ENCODE measurements at places on chromosomes 2 and 18.

DNA sequence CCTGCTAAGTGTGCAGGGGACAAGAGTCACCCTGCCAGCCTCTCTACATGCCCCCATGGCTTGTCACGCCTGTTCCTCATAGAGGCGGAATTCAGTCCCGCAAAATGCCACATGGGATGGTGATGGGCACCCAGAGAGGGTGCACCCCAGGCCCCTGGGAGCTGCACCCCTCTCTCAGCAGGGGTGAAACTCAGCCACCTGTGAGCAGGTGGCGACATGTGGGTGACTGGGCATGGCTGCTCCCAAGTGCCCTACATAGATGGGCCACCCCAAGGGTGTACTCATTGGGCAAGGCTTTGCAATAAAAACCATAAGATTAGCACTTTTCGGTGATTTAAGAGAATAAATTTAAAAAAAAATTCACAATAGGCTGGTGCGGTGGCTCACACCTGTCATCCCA, 6.3 kb downstream of the HS6ST1 start:
- no peak for DNase-seq

DNA sequence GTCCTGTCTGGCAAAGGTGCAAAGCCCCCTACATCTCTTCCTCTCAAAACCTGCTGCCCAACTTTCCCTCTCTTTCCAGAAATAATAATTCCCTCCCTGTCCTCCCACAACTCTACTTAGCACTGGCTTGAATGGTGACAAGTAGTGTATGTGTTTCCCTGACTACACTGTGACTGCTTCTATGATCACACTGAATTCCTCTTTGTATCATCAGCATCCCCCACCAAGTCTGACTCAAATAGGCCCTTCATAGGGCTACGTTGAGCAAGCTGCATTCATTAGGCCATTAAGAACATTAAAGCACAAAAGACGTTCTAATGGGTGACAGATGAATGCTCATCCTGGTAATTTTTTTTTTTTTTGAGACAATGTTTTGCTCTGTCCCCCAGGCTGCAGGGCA, 13.7 kb upstream of the ST3GAL5 start:
- peak; percentile 64 for DNase-seq

DNA sequence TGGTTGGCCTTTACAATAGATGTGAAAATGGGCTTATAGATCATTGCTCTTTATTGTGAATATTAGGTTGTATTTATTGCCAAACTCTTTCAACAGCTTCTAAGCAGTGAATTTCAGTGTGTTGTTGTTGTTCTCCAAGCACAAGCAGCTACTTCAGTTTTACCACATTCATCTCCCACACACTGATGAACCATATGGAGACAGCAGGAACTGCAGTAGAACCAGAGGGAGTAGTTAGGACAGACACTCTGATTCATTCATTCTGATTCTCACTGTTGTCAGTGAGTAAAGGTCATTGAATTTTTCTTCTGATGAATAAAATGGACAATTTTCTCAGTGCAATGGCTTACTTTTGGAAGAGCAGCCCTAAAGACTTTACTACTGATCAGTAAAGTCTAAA, 40.2 kb downstream of the CCDC74A start:
- peak; percentile 10 for DNase-seq

GRCh38 chr18:61400716-61401115, 67.5 kb downstream of the CDH20 start:
- DNase-seq, result no peak

GRCh38 chr18:64528646-64529045, 379.8 kb upstream of the LINC00305 start:
- DNase-seq, result no peak

GRCh38 chr2:153451611-153452010, 27.0 kb downstream of the RPRM start:
- no peak for DNase-seq

GRCh38 chr2:240255165-240255491, 114.7 kb upstream of the OTOS start:
- no peak for DNase-seq

GRCh38 chr2:232027530-232027929, 66.0 kb downstream of the DIS3L2 start:
- DNase-seq, result no peak

- peak; percentile 23 for DNase-seq
These were observed 29.9 kb downstream of the ANO7 start for GRCh38 chr2:241218131-241219029.

- DNase-seq, result no peak
These were observed 357.7 kb upstream of the HNRNPA3 start for GRCh38 chr2:176854878-176855277.

- DNase-seq, result no peak
These were observed 293.2 kb upstream of the FIGN start for GRCh38 chr2:164028814-164029534.

DNA sequence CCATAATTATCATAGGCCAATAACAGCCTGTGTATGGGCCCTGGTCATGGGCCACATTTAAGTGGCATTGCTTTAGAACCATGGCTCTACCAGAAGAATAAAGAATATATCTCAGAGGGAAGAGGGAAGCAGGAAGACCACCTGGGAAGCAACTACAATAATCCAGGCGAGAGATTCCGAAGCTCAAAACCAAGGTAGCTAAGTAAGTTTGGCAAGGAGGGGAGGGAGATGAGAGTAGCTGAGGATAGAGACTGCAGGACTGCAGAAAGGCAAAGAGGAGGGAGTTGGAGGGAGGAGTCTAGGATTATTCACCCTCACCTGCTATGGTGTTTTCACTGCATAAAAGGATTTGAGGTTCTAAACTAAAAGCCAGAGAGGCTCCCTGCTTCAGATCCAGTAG, 293.5 kb downstream of the SETBP1 start:
- DNase-seq, result no peak

DNA sequence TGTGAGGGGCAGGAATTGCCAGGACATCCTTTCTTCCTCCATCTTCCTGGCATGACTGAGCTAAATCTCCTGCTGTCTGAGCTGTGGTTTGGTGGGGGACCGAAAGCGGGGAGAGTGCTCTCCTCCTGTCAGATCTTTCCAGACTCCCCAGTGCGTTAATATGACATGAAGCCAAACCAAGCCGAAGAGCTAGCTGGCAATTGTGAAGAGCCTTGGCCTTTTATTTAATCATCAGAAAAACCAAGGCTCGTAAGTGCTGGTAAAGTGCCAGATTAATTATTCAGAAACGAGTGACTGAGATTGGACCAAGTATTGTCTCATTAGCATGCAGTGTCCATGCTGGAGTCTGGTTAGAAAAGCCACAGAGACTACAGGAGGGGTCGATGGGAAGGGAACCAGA, 14.5 kb upstream of the LRPPRC start:
- DNase-seq, result no peak

GRCh38 chr2:31219131-31219969, 2.0 kb upstream of the CAPN14 start:
- no peak for DNase-seq

GRCh38 chr2:160737247-160737646, 243.6 kb upstream of the RBMS1 start:
- DNase-seq, result no peak

GRCh38 chr18:56351911-56352500, 286.4 kb downstream of the TXNL1 start:
- peak; percentile 22 for DNase-seq

DNA sequence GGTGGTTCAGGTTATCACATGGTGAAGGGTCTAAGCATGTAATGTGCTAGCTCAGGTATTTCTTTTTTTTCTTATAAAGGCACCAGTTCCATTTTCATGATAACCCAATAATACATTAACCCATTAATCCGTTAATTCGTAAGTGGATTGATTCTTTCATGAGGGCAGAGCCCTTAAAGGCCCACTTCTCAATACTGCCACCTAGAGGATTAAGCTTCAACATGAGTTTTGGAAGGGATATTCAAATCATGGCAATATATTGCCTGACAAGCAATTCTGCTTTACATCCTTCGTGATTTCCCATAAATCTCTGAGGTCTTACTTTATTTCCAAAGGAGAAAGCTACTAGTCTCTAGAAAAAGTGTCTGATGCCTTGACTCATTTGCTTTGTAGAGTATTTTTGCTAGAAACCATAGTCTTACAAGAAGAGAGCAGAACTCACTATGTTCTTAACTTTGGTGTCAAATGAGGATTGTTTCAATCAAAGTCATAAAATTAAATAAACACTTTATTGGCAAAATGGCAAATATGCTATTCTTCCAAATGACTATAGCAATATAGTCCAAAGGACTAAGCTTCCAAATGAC, 271.3 kb downstream of the KCNS3 start:
- DNase-seq, result peak; percentile 64

- DNase-seq, result peak; percentile 39
These were observed 521 bp upstream of the PROM2 start for GRCh38 chr2:95273566-95274290.

GRCh38 chr18:74480149-74480651, 16.0 kb upstream of the CNDP2 start:
- peak; percentile 76 for DNase-seq

- no peak for DNase-seq
These were observed 241.6 kb downstream of the PIEZO2 start for GRCh38 chr18:10907749-10908148.

DNA sequence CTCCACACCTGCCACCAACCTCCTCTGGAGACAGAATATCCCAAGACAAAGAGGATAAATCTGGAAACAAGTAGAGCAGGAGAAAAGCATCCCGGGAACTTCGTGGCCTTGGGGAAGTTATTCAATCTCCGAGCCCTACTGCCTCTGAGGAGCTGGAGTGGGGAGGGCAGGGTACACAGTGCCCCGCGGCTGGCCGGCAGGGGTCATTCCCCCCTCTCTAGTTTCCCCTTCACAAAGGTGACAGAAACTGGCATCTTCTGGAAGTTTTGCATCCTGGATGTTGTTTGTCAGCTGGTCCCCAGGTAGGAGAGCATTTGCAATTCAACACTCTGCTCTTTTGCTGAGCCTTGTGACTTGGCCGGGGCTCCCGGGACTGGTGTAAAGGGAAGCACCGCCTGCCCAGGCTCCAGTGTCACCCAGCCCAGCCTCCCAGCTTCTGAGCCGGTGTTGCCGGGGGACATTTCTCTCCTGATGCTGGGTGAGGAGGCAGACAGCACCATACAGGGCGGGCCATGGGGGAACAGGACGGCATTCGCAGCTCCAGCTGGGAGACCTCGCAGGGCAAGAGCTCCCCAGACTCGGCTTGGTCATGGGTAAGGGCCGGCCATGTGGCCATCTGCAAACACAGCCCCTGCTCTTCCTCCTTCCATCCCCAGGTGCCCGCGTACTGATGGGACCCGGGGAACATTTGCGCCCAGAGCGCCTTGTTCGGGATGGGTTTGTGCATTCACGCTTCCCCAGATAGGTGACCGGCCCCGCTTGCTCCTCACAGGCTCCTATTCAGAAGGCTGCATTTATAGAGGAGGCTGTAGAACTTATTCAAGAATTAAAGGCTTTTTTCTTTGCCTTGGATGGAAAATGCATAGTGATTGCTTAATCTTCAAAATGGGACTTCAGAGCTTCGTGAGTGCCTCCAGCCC, 7.4 kb upstream of the NTSR2 start:
- DNase-seq, result no peak

GRCh38 chr2:133755480-133756300, 187.4 kb upstream of the NCKAP5 start:
- DNase-seq, result no peak

DNA sequence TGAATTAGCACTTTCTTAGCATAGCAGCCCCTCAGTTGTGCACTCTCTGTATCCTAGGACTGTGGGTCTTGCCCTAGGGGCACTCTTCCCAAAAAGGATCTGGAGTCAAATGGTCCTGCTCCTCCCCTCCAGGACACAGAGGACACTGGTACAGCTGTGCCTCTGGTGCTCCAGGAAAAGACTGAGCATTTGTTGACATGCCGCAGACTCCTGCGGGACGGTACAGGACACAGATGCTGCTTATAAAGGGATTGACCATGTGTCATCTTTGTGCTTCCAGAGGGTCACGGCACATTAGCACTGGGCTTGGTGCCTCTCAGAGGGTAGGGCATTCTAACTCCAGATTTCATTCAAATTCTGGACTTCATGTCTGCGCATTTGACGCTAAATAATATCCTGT, 110.5 kb downstream of the KLF7 start:
- DNase-seq, result no peak

GRCh38 chr2:101991721-101992145, at the start of gene IL1R2:
Gene IL1R2 (plus strand): TSS chr2:101991960. CDS start chr2:102008576, 16,616 bp downstream.
- no peak for DNase-seq

DNA sequence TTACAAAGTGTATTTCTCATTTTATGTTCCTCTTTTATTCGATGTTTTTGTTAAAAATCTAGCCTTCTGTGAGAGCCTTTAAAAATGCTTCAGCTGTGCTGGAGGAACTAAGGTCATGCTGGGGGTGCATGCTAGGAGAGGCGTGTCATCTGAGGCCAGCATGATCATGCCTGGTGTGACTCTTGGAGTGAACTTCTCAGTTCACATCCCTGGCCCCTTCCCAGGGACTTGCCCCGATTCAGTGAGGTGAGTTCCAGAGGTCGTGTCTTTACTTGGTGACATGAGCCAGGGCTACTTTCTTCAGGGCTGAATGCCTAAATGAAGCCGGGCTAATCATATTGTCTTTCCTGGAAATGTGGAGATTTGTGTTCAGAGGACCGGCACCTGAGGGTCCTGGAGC, 264.9 kb downstream of the MREG start:
- DNase-seq, result no peak

GRCh38 chr2:9667826-9668225, 37.0 kb upstream of the YWHAQ start:
- no peak for DNase-seq

DNA sequence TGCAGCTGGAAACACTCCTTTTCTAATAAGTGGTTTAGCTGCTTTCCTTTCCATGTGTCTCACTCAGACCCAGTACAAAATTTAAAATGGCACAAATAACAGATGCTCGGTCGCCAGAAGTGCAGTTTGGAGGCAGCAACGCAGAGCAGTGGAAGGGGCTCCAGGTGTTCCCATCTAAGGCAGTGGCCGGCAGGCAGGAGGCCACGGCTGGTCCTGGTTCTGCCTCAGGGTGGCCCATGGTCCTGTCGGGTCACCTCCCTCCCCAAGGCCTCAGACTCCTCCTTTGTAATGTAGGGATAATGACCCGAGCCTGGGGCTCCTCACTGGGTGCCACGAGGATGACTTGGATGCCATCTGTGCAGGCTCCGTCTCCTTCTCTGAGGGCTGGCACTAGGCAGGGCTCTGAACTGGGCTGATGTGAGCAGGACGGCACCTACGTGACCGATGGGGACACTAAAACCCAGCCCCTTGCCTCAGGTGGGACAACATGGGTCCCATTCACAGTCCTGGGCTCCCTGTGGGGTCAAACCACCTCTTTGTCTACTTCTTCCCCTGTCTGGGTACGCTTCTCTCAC, 80.9 kb upstream of the SLC66A3 start:
- DNase-seq, result no peak

DNA sequence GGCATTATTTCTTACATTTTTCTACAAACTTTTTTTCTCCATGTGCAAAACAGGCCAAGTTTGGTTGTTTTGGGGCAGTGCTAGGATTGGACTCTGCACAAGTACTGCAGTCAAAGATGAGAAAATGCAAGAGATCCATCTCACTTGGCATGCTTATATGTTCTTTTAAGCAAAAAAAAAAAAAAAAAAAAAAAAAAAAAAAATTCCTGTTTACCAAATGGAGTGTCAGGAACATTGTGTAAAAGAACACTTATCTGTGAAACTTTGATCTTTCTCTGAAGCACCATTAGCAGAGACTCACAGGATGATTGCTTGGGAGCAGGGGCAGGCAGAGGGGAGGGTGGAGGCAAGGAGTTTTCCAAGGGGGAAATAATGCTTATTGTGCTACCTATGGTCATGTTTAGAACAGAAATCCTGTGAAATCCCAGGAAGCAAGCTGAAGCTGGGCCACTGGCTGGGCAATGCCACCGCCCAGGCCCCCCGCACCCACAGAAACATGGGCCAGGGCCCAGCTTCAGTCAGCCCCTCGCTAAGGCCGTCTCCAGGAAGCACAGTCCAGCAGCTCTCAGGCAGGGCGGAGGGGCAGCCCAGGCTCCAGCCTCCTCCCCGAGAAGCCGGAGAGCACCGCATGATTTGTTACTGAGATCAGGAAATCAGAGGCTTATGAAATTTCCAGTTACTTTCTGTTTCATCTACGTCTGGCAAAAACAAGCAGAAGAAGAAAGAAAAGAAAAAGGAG, 229.4 kb downstream of the ZNF516 start:
- no peak for DNase-seq

Data from bronchial epithelial cell (primary cell).